ENCODE measurements at places on chromosomes 4 and X.

GRCh38 chrX:108456971-108457477, 17.4 kb downstream of the COL4A5 start:
- DNase-seq, result no peak

DNA sequence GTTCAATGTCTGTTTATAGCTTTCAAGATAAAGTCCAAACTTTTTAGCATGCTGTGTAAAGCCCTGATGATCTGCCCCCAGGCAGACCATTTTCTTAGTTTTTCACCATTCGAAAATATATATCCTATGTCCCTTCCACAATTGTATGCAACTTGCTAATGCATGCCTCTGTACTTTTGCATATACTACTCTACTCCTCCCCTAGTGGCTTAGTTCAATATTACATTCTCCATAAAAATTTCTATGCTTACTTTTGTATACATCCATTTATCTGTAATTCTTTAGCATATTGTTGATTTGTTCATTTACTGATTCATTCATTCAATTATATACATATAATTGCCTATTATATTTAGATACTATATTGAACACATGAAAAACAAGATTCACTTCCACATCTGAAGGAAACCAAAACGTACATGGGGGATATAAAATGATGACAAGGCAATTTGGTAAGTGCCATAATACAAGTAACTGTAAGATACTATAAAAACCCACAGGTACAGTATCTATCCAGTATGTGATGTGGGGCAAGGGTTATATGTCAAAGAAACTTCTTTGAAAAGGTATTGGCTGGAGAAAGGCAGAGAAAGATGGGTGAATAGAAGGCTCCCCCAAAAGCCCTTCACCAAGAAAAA, 902.5 kb downstream of the FAM133A start:
- DNase-seq, result no peak

GRCh38 chr4:5554376-5554775, 154.0 kb downstream of the EVC2 start:
- no peak for DNase-seq

DNA sequence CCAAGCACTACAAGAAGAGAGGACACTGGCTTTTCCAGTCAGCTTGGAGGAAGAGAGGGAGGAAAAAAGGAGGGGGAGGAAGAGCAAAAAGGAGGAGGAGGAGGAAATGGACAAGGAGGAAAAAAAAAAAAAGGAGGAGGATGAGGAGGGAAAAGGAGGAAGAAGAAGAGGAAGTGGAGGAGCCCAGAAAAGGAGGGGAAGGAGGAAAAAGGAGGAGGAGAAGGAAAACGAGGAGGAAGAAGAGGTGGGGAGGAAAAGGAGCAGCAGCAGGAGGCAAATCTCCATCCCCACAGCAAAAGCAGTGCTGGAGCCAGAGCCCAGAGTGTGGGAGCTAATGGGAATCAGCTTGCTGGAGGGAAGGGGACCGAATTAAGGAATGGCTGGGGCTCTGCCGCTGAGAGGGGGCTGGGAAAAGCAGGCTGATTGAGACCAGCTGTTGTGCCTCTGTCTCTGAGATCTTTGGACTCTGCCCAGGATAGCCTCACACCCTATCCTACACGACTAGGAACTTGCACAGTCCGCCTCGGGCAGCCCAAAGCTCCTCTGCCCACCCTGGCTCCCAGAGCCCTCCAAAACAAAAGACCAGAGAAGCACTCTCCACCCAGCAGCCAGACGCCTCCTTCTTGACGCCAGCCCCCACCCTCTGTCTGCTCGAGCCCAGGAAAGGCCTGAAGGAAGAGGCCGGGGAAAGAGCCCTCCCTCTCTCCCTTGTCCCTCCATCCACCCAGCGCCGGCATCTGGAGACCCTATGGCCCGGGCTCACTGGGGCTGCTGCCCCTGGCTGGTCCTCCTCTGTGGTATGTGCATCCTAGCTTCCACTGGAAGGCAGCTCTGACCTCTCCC, at the start of gene XPNPEP2:
Gene XPNPEP2 (plus strand): TSS at position 514 of the 843 bp plus-strand sequence. CDS start 235 bp downstream, at position 749.
- DNase-seq, result no peak

- DNase-seq, result no peak
Measured at GRCh38 chrX:10444204-10444603, 176.2 kb downstream of the MID1 start.

GRCh38 chrX:132740316-132741123, 217.9 kb downstream of the HS6ST2 start:
- DNase-seq, result no peak

DNA sequence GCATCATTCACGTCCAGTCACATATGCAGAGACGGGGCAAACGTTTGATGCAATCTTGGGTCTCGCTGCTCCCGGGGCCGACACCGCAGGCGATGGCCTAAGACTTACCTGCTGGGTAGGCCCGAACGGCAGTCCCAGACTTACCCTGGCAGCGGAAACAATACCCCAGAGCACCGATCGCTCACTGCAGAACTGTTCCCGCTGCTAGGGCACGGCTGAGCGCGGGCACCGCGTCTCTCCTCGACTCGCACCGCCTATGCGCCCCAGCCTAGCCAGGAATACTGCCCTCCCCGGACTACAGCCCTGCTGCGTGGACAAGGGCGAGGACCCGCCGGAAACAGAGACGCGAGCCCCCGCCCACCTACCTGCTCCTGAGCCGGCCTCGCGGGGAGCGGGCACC, 86.2 kb downstream of the HPRT1 start:
- DNase-seq, result no peak

DNA sequence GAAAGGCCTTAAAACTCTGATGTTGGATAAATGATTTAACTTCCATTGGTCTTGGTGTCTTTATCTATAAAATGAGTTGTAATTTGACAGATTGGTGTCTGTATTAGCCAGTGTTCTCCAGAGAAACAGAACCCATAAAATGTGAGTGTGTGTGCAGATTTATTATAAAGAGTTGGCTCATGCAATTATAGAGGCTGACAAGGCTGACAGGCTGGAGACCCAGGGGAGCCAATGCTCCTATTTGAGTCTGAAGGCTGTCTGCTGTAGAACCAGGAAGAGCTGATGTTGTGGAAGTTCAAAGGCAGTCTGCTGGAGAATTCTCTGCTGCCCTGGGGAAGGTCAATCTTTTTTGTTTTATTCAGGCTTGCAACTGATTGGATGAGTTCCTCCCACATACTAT, 131.7 kb downstream of the SLC4A4 start:
- no peak for DNase-seq

DNA sequence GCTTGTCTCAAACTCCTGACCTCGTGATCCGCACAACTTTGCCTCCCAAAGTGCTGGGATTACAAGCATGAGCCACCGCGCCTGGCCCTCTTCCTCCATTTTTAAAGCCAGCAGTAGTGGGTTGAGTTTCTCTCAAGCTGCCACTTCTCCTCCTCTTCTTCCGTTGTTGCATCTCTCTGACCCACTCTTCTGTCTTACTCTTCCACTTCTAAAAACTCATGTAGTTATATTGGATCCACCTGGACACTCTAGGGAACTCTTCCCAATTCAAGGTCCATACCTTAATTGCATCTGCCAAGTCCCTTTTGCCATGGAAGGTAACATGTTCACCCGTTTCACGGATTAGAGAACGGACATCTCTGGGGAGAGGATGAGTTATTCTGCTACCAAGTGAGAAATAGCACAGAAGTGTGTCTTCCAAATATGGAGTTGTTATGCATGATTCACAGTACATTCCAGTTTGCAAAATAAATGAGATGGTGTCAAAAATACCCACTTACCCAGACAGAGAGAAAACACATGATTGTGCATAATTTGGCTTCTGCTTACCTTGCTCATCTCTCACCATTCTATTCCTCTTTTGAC, 51.8 kb downstream of the GBA3 start:
- no peak for DNase-seq

- DNase-seq, result no peak
Measured at GRCh38 chr4:87360338-87360935, 30.6 kb downstream of the HSD17B11 start.

DNA sequence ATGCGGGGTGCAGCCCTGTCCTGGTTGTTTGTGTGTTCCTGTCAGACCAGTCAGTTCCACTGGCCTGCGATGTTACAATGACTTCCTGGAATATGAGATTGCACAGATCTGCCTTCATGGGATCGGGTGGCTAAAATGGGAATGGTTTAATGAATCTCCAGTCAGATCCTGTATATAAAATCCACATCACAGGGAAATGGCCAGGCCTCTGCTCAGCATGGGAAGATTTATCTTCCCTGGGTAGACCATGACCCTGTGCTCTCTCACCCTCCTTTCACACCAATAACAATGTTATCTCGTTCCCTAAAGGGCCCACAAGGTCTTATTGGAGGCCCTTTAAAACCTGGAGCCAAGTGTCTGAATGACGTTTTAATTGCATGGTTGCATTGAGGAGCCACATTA, 307.4 kb downstream of the RAB28 start:
- DNase-seq, result no peak

DNA sequence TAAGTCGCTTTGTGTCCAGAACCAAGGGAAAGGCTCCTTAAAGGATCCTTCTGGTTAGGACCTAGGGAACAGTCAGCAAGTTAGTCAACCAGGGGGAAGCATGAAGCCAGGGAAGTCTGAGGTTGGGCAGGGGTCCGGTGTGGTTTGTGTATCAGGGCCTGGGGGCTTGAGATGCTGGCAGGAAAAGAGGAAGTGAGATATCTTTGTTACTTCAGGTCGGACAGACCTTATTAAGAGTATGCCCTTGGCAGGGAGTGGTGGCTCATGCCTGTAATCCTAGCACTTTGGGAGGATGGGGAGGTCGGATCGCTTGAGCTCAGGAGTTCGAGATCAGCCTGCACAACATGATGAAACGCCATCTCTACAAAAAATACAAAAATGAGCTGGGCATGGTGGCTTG, 52.3 kb upstream of the TRPC5OS start:
- DNase-seq, result no peak

DNA sequence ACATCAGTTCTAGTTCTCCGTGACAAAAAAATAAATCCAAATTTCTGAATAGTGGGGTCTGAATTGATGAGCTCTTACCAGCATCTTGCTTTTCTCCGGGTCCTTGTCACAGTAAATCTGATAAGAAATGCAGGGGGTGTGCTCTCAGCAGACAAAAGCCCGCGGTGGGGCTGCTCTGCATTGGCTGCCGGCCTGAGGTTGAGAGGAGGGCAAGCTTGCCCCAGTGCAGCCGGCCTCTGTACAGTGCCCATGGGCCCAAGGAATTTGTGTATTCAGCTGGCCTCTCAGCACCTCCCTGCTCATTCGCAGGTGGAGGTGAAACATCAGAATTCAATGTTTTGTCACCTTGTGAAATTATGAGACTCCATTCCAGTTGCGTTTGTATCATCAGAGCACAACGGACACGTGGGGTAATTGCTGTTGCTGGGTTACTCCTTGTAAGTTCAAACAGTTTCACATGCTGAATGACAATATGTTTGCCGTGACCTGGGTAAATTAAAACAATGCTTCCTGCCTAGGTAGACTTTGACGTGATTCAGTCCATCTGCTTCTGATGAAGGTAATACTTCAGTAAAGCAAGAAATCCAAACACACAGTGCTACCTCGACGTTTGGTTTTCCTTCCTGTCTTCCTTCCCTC, 596.4 kb downstream of the MID1IP1 start:
- no peak for DNase-seq

DNA sequence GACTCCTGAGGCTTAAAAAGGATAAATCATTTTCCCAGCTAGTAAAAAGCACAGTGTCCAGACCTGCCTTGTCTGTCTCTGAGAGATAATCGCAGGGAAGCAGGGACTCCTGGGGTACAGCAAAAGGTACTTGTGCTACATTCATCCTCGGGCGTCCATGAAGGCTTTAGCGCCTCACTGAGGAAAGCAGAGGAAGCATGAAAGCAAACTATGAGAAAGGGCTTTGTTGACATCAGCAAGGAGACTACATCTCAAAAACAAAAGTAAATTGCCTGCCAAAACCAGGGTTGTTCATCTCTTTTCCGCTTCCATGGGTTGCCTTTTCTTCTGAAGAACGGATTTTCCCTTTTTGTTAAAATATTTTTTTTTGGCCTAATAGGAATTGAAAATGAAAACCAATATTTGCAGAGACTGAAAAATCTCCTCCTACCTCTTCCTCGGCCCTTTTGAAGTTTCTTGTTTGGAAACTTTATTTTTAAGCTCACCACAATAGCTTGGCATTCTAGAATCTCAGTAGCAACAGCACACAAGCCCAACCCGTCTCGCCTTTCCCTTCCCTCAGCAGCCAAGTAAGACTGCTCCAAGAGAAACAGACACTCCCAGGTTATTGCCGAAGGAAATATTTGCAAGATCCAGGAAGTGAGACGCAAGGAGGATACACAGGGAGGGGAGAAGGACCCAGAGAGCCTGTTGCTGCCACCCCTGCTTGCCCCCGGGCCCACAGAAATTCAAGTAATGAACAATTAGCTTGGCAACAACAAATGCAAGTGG, 148.3 kb upstream of the DGKK start:
- no peak for DNase-seq

DNA sequence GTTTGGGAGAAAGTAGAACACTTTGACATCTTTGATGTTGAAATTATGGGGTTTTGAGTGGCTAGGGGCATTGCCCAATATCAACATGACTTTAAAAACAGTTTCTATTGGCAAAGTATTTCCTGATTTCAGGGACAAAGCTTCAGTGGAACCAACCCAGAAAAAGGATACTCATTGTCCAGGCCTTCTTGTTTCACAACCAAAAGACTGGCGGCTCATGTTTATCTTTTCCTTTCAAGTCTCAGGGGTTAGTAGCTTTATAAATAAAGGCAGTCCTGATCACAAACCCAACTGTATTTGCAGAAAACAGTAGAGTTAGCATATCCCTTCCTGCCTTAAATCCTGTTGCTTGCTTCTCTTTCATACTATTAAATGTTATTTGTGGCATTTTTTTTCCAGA, 119.1 kb downstream of the SLITRK2 start:
- no peak for DNase-seq

DNA sequence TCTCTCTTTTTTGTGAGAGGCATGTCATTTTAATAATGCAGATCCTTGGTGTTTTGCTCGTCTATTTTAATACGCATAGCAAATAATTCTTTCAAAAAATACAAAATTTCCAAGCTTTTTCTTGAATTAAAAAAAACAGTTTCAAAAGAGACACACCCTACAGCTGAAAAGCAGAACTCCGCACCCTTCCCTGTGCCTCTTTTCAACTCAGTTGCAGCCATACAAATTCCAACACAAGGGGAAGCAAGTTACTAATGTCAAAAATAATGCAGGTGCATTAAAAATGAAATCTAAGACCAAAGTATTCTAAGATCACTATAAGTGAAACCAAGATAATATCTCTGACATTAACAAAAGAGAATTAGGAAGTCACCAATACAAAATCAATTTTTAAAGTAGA, 66.6 kb downstream of the NR3C2 start:
- no peak for DNase-seq

GRCh38 chr4:30537456-30537855, 182.7 kb upstream of the PCDH7 start:
- DNase-seq, result no peak
